ENCODE measurements at places on chromosomes 11 and 22. TPM values are rescaled to one million over a fixed set of nuclear protein-coding genes. Genes with fewer than 3 reads are reported as not detected.
A peak's percentile ranks its signal among the peaks of the same experiment; 100 is the strongest.

DNA sequence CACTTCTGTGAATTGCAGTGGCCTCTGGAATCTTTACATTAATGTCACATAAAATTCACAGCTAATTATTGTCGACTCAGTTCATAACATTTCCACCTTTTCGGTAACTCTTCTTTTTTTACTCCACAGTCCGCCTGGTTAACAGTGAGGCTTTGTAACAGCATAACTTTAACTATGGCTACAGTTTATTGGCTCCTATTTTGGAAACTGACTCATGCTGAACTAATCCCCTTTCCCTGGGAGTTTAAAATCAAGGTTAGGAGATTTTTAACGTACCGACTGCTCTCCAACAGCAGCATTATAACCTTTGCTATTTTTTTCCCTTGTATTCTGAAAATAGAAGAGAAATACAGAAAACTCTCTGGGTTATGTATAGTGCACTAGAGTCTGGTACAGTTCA is 3.2 kb upstream of the POGLUT3 start:
- DNase-seq, result no peak

DNA sequence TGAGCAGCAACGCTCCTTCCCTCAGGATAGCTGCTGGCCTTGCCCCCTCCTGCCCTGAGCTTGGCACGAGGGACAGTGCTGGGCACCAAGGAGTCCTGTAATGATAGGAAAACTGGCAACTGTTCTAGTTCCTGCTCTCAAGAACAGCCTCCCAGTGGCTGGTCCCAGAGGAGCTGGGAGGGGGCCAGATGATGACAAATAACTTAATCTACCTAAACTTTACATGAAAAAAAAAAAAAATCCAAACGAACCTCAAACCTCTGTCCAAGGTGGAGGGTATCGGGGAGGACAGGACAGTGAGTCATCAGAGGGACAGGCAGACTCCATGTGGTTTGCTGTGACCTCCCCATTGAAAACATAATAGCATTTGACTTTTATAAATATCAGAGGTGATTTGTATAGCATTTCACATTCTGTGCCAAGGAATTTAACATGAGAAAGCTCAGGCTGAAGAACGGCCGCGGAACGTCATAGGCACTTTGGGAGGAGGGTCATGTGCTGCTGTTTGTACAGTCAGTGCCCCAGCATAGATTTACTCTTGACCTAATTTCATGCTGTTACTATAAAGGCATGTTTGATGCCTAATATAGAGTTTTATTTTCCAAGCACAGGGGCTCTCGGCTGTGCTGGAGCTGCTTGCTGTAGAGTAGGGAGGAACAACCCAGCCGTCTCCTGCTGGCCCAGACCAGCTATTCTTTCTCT is 98.2 kb upstream of the NNMT start:
- peak; percentile 76 for DNase-seq

- DNase-seq, result no peak
Measured at GRCh38 chr11:77771135-77771534, 49.4 kb downstream of the RSF1 start.

GRCh38 chr11:65552388-65552951 is 5.7 kb downstream of the LTBP3 start:
- DNase-seq, result no peak

GRCh38 chr11:45141171-45141570 is 5.3 kb upstream of the PRDM11 start:
- no peak for DNase-seq

- no peak for DNase-seq
Measured at GRCh38 chr11:69335007-69335780, 41.2 kb downstream of the MYEOV start.

GRCh38 chr11:77249427-77249826 is 52.1 kb downstream of the GDPD4 start:
- no peak for DNase-seq

- no peak for DNase-seq
Measured at GRCh38 chr11:59200423-59200746, 12.3 kb downstream of the MPEG1 start.

The TYR gene
- not detected for total RNA-seq

The PNPLA3 gene
- 0.46 TPM for total RNA-seq

The USP2 gene
- 140 TPM for total RNA-seq

Data from Right ventricle myocardium inferior (tissue), 1 donor.